ENCODE measurements at places on chromosomes 2 and 18.

DNA sequence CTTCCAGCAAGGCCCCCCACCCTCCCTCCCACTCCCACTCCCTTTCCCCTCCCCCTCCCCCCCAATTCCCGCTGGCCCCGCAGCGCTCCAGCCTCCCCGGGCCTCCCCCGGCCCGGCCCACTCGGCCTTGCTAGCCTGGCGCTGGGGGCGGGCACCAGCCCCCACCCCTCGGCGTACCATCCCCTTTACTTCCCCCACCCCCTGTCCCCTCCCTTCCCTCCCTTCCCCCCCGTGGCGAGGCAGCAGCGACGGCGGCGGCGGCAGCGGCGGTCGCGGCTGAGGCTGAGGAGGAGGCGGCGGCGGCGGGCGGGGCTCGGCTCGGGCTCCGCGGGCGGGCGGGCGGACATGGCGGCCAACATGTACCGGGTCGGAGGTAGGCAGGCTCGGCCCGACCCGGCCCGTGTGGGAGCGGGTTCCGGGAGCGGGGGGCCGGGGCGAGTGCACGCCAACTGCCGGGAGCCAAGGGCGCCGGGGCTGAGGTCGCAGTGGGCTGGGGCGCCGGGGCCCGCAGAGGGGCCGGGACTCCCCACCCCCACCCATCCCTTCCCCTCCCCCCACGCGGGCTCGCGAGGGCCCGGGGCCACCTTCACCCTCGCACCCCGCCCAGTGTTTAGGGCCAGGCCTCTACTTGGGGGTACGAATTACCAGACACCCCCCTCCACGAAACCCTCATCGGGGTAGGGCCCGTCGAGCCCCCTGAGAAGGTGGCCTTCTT lies at the start of gene MTA3:
Gene MTA3, plus strand, starts transcription at position 232 of the 715 bp plus-strand sequence. Its CDS starts 114 bp downstream, at position 346.
- DNase-seq, result peak; percentile 72

DNA sequence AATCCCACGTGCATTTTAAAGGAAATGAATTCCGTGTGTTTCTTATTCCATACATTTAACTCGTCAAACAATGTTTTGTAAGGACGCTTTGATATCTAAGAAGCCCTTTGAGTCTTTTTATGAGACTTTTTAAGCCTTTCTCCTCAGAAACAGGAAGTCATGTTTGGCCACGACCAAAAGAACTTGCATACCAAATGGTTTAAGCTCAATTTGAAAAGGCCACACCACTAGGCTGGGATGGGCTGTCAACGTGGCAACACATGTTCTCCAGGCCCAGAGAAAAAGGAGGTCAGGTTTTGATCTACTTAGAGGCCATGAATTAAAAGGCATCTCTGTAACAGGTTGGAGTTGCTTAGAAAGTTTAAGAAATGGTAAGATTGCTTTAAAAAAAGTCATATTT lies 441.8 kb downstream of the CMPK2 start:
- DNase-seq, result no peak

DNA sequence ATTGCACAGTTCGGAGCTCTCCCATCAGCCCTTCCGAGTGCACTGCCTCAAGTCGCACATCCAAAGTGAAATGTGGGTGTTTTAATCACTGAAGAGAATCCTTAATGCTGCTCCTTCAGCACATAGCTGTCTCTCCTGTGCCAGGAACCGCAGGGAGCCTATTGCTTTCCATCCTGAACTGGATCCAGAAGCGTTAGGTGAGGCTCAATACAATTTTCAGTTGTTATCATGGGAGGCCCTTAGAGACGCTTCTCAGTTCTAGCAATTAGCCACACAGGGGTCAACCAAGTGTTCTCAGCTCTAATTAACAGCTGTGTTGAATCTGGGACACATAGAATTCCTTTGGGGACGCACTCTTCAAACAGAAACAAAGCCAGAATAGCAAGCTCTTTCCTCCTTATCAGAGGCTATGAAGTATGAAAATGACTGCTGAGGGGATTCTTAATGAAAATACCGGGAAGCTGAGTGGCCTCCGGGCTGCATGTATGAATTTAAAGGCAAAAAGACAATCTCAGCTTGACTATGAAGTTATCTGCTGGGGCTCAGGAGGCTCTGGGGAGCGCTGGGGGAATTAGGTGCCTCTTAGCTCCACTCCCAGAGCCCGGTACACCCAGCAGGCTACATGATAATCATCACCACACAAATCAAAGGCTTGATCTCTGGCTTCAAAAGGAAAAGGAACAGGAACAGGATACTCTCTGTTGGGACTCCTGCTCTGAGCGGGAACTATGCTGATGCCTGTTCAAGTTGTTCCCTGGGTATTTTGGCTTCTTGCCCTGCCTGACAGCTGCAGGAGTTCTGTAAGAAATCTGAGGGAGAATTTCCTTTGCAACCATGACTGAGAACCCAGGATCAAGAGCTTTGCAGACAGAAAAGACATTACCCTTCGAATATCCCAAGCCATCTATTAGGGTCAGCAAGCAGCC lies 55.4 kb upstream of the NCOA1 start:
- DNase-seq, result no peak

- no peak for DNase-seq
Measured at GRCh38 chr18:29250259-29250658, 1073.3 kb upstream of the CDH2 start.

DNA sequence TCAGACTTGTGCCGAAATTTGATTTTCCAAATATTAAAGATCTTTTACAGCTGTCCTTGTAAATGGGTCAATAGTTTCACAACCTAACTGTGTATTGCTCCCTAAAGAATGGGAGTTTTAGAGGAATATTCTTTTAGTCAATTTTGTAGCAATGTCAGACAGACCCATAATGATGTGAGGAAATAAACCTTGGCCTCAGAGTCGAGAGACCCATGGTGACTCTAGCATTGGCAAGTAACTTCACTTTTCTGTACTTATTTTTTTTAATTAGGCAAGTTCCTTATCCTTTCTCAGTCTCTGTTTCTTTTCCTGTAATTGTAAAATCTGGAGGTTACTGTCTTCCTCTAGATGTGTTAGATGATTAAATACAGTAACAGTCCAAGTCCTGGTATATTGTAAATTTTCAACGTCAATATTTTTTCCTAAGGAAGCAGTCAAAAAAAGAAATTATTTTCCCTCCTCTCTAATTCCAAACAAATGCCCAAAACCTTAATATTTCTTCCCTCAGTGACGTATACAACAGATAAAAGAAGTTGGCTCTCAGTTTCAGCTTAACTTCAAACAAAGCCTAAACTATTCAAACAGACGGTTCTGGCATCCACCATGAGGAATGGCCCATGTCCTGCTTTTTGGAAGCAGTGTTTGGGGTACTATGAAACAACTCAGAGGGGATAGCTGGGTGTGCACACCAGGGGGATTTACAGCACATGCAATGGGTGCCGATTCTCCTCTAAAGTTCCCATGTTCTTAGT lies 466.7 kb downstream of the TNS1 start:
- DNase-seq, result no peak

DNA sequence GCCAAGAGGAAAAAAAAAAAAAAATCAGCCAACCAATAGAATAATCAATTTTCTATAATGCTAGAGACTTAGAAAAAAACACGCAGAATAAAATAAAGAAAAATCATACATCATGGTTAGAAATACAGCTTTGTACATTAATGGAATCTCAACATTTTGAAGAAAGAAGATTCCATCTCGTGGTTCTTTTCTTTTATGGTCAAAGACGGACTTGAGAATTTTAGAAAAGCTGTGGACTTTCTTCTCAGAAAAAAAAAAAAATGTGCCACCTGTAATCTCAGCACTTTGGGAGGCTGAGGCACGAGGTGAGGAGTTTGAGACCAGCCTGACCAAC lies 41.8 kb upstream of the ATIC start:
- DNase-seq, result no peak

GRCh38 chr18:58223717-58224424 lies 179.8 kb downstream of the NEDD4L start:
- no peak for DNase-seq

GRCh38 chr2:239882331-239882732 lies 142.8 kb downstream of the NDUFA10 start:
- DNase-seq, result peak; percentile 38

All from activated naive CD8-positive, alpha-beta T cell treated with anti-CD3 and anti-CD28 coated beads for 36 hours (primary cell).